Amniotic epithelial cell (primary cell): ENCODE measurements at places on chromosomes 6 and 20.

DNA sequence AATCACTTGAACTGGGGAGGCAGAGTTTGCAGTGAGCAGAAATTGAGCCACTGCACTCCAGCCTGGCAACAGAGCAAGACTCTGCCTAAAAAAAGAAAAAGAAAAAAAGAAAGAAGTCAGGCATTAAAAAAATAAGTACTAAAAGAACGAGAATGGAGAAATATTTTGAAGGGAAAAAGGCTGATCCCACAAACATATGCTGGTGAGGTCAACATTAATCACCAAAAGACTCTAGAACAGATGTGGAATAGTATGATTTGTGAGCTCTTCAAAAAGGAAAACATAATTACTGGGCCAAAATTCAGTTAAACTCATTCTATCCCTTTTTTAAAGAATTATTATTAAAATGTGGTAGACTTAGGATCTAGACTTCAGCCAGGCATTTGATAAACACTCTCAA is 61.2 kb upstream of the NRSN1 start:
- DNase-seq = no peak

- no peak for DNase-seq
Observed at GRCh38 chr6:36692220-36692619, 5.4 kb upstream of the RAB44 start.

DNA sequence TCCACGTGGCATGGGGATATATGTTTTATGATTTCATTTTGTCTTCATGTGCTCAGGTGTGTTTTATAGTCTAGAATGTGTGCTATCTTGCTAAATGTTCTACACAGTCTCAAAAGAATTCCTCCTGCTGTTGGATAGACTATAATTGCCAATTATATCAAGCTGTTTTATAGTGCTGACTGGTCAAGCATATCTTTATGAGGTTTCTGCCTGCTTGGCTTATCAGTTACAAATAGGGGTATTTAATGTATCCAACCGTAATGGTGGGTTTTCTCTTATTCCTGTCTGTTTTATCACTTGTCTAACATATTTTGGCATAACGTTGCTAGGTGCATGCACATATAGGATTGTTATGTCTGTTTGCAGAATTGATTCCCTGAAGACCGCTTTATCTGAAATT is 201.3 kb downstream of the EYS start:
- DNase-seq = no peak

DNA sequence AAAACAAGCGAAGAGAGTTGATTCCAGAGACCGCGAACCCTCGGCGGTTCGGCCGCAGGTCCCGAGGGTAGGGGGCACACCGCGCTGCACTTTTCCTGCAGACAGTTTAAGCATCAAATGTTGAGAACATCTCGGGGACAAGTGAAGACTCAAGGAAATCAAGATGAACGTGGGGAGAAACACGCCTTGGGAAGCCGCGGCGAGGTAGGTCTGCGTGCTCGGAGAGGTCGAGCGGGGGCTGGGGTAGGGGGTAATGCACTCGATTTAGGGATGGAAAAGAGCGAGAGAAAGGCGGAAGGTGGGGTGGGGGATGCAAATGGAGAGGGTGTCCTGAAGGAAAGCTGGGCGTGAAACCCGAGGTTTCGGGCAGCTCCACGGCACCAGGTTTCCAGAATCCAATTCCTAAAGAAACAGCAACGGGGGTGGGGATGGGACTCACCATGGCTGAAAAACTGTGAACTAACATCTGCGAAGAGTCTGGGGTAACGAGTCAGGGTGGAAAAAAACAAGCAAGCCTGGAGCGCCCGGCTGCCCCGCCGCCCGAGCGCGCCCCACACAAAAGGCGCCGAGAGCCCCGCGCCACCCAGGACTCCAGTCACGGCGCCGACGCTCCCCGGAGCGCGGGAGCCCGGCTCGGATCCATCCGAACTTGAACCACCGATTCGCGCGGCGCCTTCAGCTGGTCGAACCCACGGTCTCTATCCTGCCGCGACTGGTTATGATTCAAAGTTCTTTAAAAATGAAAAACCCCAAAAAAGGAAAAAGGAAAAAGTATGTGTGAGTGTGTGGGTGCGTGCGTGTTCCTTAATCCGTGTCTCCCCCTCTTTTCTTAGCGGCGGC is 3.5 kb downstream of the TFAP2A start:
- no peak for DNase-seq

DNA sequence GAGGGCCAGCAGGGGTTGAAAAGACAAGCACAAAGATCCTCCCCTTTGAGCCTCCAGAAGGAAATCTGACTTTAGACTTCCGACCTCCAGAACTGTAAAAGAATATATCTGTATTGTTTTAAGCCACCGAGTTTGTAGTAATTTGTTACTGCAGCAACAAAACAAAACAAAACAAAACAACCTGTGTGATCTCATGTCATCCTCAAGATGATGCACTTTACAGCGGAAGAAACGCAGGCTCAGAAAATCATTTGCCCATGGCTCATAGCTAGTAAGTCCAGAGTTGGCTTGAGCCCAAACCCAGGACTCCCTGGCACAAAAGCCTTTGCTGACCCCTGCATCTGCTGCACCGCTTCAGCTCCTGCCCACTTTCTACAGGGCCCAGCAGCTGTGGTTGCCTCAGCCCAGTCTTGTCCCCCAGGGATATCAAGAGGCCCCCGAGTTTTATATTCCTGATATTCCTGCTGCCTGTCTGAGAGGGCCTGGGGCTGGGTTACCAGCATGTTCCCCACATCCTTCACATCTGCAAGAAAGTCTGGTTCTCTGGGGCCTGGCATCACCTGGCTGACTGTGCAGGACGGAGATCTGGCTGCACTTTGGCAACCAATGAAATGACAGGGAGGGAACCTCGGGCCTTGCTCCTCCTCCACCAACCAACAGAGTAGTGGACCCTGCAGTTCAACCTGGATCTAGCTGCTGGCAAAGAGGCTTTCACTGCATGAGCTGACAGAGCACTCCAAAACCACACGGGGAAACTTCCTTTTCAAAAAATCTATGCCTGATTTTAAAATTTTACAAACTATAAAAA is 56.9 kb downstream of the JPH2 start:
- DNase-seq = peak; percentile 27

GRCh38 chr20:12414446-12415274 is 497.0 kb downstream of the BTBD3 start:
- DNase-seq = peak; percentile 43

DNA sequence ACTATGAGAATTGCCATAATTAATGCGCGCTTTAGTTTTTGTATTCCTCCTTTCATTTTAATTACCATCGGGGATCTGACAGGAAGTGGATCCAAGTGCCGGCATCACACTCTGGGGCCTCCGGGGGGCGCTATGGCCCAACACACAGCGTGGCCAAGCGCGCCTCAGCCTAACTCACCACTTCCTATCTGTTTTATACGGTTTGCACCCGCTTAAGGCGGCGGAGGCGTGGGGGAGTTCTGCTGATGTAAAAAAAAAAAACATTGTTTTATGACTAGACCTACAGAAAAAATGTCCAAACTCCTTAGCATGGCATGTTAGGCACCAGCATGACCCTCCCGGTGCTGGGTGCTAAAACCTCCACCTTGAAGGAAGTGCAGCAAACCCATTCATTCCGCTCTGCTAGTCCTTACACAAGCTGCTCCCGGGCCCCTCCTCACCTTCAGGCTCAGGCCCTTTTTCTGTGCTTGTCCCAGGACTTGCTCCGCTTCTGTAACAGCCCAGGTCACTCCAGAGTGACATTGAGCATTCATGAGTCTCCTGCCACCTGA is 4.5 kb upstream of the EBF4 start:
- DNase-seq = peak; percentile 42

DNA sequence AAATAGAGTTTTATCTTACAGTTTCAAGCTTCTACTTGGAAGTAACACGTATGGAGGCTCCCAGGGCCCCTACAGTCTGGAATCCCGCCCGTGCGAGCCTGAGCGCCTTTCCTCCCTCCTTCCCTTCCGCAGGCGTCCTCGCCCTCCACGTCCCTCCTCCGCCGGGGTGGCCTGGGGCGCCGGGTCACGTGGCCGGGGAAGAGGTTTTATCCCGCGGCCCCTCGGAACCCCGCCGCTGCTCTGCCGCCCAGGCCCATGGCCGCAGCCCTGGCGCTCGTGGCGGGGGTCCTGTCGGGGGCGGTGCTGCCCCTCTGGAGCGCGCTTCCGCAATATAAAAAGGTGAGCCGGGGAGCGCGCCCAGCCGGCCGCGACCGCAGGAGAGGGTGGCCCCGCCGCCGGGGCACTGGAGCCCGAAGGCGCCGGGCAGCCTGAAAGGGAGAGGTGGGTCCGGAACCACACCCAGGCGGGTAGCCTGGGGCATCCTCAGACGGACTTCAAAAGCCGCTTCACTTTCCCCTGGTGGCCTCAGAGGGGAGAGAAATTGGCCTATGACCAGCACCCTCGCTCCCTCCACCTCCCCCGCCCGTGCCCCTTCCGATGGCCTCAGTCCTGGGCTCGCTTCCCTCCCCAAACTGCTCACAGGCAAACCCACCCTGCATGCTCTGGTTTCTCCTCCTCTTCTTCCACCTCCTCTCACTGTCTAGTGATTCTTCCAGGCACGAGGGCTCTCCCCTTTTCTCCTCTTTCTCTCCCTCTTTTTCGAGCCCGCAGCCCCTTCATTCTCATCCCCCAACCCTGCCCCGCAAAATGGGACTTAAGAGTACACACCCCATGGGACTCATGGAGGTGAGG is at the start of gene CLPSL2:
CLPSL2 (plus strand) TSS at position 235 of the 852 bp plus-strand sequence; CDS start at position 256, 21 bp downstream.
- DNase-seq = no peak

- DNase-seq = no peak
Observed at GRCh38 chr6:158509465-158509864, 50.4 kb upstream of the TMEM181 start.

DNA sequence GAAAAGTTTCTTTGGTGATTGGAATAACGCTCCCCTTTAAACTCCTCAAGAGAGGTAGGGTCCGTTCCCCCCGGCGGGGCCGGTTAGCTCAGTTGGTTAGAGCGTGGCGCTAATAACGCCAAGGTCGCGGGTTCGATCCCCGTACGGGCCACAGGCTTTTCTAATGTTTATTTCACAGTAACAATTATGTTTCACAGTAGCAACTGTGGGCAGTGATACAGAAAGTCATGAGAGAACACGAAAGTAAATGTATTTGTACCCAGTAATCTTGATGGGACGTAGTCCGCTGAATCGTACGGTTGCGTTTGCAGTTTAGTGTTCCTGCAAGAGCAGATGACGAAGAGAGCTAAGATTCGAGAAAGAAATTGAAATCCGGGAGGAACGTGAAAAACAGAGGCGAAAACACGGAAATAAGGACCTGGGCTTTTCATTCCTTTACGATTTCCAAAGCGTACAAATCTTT is 505.5 kb downstream of the PRIM2 start:
- DNase-seq = peak; percentile 19

DNA sequence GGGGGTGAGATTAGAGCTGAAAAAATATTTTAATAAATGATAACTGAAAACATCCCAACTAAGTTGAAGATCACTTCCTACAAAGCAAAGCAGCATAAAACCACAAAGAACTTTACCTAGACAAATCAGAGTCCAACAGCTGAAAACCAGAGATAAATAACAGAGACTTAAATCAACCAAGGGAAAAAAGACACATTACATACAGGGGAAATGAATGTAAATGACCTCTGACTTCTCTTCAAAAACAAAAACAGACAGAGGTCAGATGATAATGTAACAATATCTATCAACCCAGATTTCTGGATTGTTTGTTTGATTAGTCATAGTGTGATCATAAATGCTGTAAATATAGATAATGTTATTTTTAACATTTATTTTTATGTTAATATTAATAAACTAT is 782.8 kb downstream of the TFAP2A start:
- no peak for DNase-seq

- no peak for DNase-seq
Observed at GRCh38 chr6:46828939-46829338, 35.8 kb downstream of the MEP1A start.

DNA sequence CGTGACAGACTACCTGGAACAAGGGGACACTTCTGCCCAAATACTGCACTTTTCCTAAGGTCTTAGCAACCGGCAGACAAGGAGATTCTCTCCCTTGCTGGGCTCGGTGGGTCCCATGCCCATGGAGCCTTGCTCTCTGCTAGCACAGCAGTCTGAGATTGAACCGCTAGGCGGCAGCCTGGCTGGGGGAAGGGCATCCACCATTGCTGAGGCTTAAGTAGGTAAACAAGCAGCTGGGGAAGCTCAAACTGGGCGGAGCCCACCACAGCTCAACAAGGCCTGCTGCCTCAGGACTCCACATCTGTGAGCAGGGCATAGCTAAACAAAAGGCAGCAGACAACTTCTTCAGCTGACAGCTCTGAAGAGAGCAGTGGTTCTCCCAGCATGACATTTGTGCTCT is 87.8 kb upstream of the ASCC3 start:
- no peak for DNase-seq

GRCh38 chr6:109388265-109388664 is 6.0 kb upstream of the CD164 start:
- no peak for DNase-seq

DNA sequence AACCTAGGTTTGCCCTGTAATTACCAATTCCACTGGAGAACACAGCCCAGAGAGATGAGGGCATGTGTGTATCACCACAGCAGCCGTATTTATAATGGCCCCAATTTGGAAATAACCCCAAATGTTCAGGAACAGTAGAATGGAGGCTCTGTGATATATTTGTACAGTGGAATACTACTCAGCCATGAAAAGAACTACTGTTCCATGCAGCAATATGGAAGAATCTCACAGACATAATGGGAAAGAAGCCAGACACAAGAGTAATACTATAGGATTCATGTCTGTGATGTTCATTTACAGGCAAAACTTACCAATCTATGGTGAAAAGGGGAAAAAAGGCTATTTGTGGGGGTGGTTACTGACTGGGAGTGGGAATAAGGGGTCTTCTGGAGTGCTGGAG is 83.7 kb upstream of the TRAF3IP2 start:
- no peak for DNase-seq

DNA sequence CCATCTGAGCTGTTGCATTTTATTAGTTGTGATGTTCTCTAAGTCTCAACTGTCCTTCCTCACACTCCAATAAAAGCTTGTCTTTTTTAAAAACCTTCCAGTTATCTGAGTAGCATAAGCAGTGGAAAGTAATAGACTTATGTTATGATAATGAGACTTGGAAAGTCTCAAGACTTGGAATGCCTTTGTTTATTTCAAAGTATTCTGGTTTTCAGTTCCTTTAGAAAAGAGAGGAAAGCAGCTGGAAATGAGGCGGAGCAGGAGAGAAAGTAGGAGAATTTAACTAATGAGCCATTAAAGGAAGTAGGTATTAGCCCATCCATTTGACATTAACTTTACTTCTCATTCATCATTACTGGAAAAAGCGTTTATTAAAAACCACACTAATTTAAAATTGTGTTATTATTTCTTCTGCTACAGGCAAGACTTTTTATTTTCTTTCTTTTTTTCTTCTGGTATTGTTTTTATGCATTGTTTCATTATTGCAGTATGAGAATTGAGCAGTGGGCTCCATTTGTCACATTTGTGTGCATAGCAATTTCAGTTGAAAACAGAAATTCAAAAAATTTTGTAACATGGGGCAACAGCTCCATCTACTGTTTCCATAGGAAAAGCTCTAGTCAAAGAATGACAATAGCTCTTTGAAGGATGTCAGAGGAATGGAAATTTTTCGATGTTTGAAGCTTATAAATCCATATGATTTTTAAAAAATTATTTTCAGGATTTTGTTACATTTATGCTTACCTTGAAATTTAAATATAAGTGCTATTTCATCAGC is 194.8 kb downstream of the COL9A1 start:
- peak; percentile 34 for DNase-seq
